ENCODE measurements at places on chromosomes 12 and 14.
A peak's percentile ranks its signal among the peaks of the same experiment; 100 is the strongest.

DNA sequence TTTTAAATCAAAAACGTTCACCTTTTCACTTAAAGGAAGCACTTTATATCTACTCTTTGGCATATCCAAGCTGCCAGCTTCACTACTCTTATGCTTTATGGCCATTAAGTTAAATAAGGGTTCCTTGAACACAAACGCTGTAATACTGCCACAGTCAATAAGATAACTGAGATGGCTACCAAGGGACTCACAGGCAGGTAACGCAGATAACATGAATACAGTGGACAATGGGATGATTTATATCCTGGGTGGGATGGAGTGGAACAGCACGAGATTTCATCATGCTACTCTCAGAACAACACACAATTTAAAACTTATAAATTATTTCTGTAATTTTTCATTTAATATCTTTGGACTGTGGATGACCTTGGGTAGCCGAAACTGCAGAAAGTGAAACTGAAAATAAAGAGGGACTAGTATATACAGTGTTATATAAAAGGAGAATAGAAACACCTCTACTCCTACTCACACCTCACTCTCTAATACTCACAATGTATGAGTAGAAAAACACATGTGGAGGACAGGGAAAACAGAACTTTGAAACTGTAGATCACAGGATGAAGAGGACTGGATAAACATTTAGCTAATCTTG is 367.3 kb downstream of the C12orf50 start:
- DNase-seq: peak; percentile 36

DNA sequence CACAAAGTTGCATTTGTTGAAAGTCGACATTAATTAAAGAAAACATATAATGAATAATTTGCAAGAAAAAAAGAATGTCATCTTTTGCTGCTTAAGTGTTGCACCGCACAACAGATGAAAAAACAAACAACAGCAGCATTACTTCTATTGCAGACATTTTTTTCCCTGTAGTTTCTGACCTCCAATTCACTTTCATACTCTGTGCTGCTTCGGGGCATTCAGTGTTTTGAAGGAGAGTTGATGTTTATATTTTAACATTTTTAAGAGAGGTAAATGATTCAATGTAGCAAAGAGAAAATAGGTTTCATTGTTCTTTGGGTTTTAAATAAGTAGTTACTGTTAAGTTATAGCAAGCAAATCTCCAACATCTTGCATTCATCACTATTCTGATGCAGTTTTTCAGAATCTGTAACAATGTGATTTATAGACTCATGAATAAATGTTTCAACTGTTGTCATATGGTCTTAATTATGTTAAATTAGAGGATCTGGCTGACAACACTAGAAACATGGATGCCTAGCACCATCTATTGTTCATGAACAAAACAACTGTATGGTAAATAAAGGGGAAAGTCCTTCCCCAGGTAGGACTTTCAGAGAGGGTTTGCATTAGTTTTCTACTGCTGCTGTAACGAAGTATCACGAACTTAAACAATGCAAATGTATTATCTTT is 168.1 kb downstream of the BCAT1 start:
- no peak for DNase-seq

DNA sequence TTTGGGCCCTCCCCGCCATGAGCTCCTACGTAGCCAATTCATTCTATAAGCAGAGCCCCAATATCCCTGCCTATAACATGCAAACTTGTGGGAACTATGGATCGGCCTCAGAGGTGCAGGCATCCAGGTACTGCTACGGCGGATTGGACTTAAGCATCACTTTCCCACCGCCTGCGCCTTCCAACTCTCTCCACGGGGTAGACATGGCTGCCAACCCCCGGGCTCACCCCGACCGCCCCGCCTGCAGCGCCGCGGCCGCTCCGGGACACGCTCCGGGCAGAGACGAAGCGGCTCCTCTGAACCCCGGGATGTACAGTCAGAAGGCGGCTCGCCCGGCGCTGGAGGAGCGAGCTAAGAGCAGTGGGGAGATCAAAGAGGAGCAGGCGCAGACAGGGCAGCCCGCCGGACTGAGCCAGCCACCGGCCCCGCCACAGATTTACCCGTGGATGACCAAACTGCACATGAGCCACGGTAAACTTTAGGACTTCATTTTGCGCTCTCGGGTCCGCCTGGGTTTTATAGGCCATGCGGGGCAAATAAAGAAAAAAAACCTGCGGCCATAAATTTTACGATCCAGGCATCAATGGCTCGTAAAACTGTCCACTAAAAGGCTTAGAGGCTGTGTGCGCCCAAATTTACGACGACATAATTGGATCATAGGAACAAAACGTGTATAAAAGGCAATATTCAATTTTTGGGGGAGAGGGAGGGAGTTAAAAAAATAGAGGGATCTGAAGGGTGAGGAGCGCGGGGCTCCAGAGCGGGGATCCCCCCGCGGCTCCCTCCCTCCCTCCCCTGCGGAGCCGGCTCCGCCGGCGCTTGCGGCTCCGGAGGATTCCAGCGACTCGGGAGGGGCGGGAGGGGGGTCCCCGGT is 493 bp downstream of the HOXC5 start:
- DNase-seq: peak; percentile 88

GRCh38 chr12:19520646-19521415 is 81.5 kb downstream of the AEBP2 start:
- DNase-seq: no peak

DNA sequence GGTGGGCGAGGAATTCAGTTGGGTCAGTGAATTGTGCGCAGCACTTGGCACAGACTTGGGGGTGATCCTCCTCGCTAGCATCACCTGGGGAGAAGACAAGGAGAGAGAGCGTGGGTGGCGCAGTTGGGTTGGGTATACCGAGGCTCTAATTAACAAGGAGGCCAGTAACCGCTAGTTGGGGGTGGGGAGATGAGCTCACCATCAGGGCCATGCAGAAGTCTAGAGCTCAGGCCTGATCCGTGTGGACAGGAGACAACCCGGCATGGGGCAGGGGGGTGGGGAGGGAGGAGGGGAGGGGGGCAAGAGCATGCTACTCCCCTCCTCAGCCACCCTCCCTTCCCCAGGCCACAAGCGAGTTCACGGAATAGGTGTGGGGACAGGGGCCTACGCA is 580 bp downstream of the SALL2 start:
- no peak for DNase-seq

DNA sequence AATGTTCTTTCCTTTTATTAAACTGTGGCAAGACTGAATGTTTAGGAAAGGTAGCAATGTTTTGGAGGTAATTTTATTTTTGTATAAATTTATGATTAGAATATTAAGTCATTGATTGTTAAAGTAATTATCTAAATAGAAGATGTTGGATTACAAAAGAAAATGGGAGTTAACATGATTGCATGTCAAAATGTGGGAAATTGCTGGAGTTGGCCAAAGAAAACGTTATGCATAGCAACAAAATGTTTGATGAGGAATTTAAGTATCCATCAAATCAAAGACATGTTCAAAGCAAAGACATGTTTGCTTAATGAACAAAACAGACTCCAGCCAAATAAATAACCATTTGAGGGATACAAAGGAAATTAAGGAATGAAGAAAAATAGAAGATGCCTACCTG is 3.2 kb upstream of the MLH3 start:
- DNase-seq: no peak

GRCh38 chr12:25253371-25254068 is 2.8 kb upstream of the KRAS start:
- DNase-seq: no peak

- DNase-seq: peak; percentile 88
Observed at GRCh38 chr12:51269174-51270066, 795 bp downstream of the SMAGP start.

GRCh38 chr14:94058674-94059138 is 22.3 kb downstream of the DDX24 start:
- DNase-seq: no peak

DNA sequence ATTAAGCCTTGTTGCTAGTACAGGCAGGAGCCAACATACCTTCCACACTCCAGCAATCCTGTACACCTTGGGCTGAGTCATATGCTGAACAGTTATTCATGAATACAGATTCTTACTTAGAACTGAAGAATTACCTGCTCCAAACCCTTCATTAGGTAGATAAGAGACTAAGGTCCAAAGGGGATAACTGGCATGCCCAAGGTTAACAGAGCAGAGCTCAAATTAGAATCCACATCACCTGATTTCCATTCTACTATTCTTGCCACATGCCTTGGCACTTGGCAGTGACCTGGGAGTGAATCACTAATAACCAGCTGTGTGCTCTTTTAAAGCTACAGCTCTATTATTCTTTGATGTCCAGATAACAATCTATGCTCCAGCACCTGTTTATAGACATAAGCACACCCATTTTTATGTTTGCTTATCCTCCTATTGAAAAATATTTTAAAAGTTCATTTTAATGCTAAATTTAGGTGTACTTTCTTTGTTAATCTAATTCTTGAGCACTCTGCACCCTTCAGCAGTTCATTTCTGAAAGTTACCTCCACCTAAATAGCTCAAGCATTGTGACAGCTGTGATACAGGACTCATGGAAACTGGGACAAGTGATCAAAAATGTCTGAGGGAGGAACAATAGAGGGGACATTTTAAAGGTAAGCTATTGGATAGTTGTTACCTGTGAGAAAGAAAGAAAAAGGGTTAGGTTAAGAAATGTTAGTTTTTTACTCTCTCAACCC is 19.4 kb downstream of the LPCAT3 start:
- DNase-seq: peak; percentile 39

- no peak for DNase-seq
Observed at GRCh38 chr12:50614167-50614759, 109.5 kb downstream of the DIP2B start.

- DNase-seq: peak; percentile 56
Observed at GRCh38 chr12:63844391-63845341, at the start of gene SRGAP1. Gene SRGAP1 (plus strand): TSS chr12:63844700. CDS start chr12:63844817, 117 bp downstream.

GRCh38 chr12:61384511-61384910 is 875.7 kb upstream of the USP15 start:
- DNase-seq: no peak

DNA sequence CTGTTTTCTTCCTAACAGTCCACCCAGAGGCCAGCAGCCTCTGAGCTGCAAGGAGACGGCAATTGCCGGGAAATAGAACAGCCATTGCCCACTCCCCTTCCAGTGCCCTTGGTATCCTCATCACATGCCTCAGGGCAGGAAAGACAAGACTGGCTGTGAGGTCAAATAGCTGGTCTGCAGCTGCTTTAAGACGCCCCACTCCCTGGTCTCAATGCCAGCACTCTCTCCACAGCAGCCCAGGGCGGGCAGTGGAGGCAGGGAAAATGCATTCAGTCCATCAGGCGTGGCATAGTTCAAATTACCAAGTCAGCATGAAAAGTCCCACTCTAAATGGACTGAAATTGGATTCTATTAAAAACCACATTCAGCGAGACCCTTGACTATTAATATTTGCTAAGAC is 35.6 kb downstream of the TTC9 start:
- no peak for DNase-seq

GRCh38 chr14:53619691-53620231 is 336.9 kb downstream of the BMP4 start:
- DNase-seq: no peak

- no peak for DNase-seq
Observed at GRCh38 chr12:87901457-87901856, 127.7 kb downstream of the C12orf50 start.

- no peak for DNase-seq
Observed at GRCh38 chr14:57189070-57189469, 79.6 kb downstream of the EXOC5 start.

GRCh38 chr14:23569443-23570151 is 2.0 kb upstream of the AP1G2 start:
- DNase-seq: no peak

GRCh38 chr12:93060666-93061472 is 131.8 kb upstream of the EEA1 start:
- DNase-seq: no peak

- DNase-seq: no peak
Observed at GRCh38 chr12:68420225-68421010, 88.3 kb upstream of the MDM1 start.

Measured in LoVo (cell line).